ENCODE measurements at places on chromosomes 2 and 18.
A peak's percentile ranks its signal among the peaks of the same experiment; 100 is the strongest.

DNA sequence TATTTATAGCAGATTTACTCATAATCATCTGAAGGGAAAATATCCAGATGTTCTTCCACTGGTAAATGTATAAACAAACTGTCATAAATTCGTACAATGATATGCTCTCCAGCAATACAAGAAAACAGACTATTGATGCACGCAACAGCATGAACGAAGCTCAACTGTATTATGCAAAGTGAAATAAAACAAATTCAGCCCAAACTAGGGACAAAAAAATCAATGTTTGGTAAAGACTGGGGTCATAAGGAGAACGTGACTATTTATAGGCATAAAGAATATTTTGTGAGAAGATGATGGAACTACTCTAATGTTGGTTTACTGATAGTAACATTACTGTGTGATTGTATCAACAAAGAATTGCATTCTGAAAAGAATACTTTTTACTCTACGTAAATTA, 1276.7 kb upstream of the DDX18 start:
- DNase-seq: no peak

GRCh38 chr2:129641371-129641770, 338.1 kb upstream of the RAB6C start:
- DNase-seq: no peak

DNA sequence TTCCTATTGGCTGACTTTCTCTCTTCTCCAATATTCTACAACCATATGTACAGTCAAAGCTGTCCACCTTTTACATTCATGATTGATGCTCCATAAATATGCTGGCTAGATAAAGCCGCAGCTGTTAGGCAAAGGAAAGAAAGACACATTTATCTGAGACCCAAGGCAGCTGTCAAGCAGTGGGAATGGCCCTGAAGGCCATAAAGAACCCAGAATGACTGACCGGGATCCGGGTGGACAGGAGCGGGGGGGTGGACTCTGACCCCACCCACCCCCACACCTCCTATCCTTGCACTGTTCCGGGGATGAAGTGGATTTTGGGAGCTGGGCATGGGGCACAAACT, 116.4 kb downstream of the RTP5 start:
- no peak for DNase-seq

GRCh38 chr2:198525211-198525969, 721.0 kb downstream of the PLCL1 start:
- no peak for DNase-seq

GRCh38 chr2:122433123-122433754, 677.8 kb downstream of the TSN start:
- no peak for DNase-seq

DNA sequence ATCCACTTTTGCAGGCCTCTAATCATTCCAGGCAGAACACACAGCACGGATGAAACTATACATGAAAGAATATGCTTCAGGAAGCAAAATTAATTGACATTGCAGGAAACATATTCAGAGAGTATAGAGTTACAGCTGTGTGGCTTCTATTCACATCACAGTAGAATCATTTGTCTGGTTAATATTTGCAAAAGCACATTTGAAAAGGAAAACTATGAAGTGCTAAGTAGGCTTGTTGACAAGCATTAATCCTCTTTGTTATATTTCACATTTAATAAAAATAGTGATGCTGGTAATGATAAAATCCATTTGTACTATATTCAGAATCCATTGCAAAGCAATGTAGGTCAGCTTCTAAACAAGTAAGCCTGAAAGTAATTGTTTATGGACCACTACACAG, 32.2 kb upstream of the PIK3C3 start:
- no peak for DNase-seq

DNA sequence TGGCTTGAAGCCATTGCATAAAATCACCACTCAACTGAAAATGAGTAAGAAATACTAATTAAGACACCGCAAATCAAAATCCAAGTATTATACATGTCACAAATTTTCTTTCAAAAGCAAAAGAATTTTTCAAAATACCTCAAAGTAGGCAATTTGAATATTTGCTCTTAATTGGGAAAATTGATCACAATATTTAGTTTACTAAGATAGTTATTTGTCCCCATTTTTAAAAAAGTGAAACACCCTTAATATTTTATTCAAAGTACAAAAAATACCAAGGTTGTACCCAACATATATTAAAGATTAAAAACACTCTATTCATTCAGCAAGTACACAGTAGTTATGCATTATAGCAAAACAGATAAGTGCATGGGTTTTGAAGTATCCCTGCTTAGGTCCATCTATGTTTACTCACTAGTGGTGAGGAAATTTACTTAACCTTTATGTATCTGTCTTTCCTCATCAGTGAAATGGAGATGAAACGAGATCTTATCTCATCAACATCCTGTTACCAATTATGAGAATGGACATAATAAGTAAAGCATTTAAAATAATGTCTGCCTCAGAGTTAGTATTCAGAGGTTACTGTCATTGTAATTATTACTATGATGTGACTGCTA, 35.1 kb downstream of the VPS54 start:
- DNase-seq: no peak

DNA sequence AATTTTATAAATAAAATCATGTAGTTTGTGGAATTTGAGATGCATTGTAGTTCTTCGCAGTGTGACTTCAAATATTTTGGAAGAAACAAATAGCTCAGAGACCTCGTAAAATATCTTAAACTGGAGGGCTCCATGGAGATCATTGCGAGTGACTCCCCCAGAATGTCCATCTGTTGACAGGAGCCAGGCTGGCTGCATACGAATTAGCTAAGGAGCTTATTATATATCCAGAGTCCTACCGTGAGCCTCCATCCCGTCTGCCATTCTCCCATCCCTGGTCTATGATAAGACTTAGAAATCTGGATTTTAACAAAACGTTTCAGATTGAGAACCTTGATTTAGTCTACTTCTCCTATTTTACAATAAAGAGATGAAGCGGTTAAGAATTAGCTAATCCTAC, 80.2 kb downstream of the MSH2 start:
- DNase-seq: no peak

DNA sequence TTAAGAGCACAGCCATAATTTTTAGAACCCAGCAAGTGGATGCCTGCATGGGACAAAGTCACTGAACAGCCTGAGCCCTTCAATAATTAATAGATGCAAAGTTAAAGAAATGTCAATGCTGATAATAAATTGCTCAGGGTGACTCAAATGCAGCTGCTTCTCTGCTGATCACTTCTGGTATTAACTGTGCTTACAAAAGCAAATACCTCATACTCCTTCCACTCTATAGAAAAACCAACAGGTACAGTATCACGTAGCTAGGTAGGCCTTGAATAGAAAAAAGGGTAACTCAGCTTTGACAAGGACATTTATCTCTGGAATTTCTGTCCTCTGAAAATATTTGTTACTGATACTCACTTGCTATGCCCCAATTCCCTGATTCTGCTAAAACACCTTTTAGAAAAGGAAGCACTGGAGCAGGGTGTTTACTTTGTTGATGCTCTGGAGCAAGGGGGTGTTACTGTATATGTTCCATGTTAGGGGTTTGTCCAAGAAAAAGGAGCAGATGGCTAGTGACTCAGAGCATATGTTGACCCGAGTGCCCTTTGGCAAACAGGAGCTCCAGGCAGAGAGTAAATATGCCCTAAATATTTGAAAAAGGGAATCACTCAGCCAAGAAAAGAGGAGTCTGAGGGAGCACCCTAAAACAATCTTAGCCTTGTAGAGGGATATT, 59.1 kb upstream of the RTN4 start:
- DNase-seq: no peak

DNA sequence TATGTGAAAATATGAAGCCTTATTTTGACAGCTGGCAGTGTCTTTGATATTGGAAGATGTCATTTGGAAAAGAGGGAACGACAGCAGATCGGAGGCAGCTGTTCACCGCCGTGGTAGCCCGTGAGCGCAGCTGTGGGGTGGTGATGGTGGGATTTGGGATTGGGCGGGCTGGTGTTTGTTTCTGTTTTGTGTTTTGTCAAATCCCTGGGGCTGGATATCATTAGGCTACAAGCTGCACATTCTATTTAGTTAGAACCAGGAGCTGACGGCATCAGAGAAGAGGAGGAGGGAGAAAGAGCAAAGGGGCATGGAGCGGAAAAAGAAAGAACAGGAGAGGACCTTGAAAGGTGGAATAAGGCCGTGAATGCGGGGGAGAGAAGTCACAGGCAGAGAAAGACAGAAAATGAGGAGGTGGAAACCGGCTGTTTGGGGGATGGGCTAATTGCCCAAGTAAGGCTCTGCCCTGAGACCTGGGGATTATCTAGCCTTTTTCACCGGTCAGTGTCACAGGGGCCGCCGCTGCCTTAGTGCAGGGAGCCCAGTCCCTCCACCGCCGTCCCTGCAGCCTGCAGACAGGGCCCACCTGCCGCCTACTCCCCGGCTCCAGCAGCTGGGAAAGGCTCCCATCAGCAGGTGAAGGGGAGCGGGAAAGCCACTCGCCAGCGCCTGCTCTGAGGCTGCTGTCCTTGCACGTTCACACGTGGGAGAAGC, 88.0 kb downstream of the ZCCHC2 start:
- no peak for DNase-seq

GRCh38 chr2:118268268-118268667, 180.0 kb downstream of the INSIG2 start:
- no peak for DNase-seq

GRCh38 chr2:229642371-229642770, 72.0 kb downstream of the DNER start:
- no peak for DNase-seq

DNA sequence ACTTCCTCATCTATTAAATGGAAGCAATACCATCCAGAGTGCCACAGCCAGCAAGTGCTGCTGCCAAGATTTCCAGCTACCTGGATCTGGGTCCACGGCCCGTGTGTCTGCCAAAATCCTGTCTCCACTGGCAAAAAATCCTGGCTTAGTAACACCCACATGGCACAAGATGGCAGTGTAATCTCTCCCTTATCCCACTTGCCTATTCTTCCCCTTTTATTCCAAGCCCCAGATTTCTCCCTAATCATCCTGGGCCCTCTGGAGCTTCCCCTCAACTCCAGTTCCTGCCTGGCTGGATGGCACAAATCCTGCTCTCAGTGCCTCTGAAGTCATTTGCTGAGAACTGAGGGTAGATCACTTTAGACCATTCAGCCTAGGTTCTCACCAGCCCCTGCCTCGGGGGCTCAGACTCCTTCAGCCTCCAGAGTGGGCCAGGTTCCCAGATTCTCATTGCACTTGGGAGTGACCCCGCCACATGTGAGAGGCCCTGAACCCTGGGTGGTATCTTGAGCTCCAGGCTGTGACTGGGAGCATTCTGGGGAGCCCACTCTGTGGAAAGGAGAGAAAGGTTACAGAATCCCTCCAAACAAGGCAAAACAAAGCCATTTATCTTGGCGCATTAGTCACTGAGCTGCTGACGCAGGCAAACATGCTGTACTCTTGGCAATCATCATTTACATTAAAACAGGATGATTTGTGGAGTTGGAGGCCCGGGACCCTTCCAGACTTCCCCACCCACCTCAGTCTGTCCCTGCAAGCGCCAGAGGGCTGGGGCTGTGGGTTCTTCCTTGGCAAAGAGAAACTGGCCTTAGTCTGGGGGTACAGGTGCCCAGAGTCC, 325.8 kb downstream of the DYSF start:
- DNase-seq: no peak

GRCh38 chr2:22628221-22628620, 756.8 kb upstream of the KLHL29 start:
- DNase-seq: no peak

GRCh38 chr2:230202430-230203109, 17.2 kb downstream of the SP110 start:
- no peak for DNase-seq

DNA sequence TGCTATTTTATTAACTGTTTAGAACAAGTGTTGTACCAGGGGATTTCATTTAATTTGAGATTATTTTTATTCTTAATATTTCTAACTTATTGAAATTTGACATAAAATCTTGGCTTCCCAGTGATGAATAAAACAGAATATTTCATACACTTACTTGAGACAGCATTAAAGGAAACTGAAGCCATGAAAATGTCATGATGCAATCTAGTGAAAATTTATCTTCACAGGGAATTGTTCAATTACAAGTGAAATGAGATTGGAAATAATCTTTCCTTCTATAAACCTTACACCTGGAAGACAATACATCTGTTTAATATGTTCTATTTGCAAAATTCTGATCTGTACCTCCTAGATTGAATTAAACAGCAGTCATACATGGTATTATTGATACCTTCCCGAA, 511.0 kb upstream of the CDH7 start:
- DNase-seq: no peak

DNA sequence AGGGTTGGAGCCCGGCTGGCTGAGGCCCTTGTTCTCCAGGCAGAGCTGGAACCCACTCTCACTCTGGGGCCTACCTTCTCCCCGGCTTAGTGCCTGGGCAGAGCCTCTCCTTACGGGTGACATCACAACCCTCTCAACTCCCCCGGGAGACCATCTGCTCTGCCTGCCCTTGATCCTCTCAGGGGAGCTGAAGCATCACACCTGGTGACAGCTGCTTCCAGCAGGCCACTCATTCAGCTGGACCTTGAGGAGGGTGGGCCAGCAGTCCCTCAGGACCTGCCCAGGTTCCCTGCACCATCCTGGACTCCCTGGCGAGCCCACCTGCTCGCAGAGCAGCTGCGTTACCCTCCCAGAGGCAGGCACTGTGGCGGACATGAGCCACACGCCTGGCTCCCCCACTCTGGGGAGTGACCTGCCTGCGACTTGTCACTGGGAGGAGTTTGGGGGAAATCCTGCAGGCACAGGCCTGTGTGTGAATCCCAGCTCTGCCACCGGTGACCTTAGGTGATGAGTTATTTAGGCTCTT, 13.1 kb downstream of the HS6ST1 start:
- DNase-seq: peak; percentile 95

DNA sequence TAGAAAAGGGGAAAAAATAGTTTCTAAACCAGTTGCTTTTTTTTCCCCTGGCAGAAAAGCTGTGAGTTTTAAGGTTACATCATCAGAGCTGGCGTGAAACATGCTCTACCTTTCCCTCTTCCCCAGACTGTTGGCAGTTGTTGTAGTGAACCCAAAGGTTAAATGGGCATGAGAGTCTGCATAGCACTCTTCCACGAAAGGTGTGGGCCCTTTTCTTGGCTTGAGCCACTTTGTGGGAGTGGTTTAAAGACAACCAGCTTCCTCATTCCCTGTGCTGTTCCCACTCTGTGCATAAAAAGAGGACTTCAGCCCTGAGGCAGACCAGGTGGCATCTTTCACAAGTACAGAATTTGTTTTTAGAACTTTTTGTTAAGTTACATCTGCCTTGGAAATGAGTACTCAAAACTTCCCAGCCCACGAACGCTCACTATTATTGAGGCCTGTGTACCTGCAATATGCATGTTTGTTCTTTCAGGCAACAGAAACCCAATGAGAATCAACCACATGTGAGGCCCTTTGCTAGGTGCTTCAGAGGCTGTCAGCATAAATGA, 243.8 kb downstream of the BABAM2 start:
- DNase-seq: peak; percentile 82

DNA sequence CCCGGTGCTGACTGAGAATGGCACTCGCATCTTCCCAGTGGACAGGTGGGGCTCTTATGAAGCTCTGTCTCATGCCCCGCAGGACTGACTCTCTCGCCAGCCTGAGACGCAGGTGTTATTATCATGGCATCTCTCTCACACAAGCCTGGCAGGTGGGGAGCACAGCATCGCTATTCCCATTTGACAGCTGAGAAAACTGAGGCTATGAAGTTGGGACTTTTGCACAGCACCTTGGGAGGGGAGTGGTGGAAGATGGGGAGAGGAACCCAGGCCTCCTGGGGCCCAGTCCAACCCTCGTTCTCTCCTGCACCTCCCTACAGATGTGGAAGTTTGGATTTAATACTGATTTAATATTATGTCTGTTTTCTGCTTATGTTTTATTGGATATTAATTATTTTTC, 9.0 kb upstream of the NTSR2 start:
- no peak for DNase-seq

All from DMS79 (cell line).